ENCODE measurements at places on chromosomes 12 and 14. TPM values are rescaled to one million over a fixed set of nuclear protein-coding genes. Genes with fewer than 3 reads are reported as not detected.

Gene ZFHX2
- total RNA-seq, result 4.2 TPM

Gene FNTB
- total RNA-seq, result 12.2 TPM

Gene SOAT2
- not detected for total RNA-seq

Gene NEUROD4
- total RNA-seq, result not detected

- DNase-seq, result no peak
- H3K27me3 ChIP-seq, result no peaks in the 10 kb centered on the region
- no peak overlapping the region for H3K4me3 ChIP-seq
- H3K27ac ChIP-seq, result no peak overlapping the region
These were observed 81.7 kb upstream of the CCDC91 start for GRCh38 chr12:28108599-28108998.

- H3K27ac ChIP-seq, result no peak overlapping the region
- H3K36me3 ChIP-seq, result no peaks in the 10 kb centered on the region
- H3K4me3 ChIP-seq, result no peak overlapping the region
- no peaks in the 10 kb centered on the region for H3K27me3 ChIP-seq
- no peaks in the 10 kb centered on the region for H3K4me1 ChIP-seq
These were observed 462.4 kb upstream of the RGS6 start for GRCh38 chr14:71469643-71470335.

DNA sequence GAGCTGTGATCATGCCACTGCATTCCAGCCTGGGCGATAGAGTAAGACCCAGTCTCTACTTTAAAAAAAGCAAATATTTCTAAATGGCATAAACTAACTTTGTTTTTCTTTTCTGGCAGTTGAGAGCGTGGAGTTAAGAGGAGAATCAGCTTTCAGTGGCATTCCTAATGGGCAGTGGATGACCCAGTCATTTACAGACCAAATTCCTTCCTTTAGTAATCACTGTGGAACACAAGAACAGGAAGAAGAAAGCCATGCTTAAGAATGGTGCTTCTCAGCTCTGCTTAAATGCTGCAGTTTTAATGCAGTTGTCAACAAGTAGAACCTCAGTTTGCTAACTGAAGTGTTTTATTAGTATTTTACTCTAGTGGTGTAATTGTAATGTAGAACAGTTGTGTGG, 21.2 kb downstream of the TDG start:
- no peaks in the 10 kb centered on the region for H3K36me3 ChIP-seq
- no peaks in the 10 kb centered on the region for H3K4me1 ChIP-seq
- no peak overlapping the region for H3K4me3 ChIP-seq

GRCh38 chr14:50489851-50490250, 42.5 kb downstream of the MAP4K5 start:
- no peaks in the 10 kb centered on the region for H3K4me1 ChIP-seq
- no peak overlapping the region for H3K27ac ChIP-seq
- H3K27me3 ChIP-seq, result no peaks in the 10 kb centered on the region
- H3K36me3 ChIP-seq, result no peaks in the 10 kb centered on the region

DNA sequence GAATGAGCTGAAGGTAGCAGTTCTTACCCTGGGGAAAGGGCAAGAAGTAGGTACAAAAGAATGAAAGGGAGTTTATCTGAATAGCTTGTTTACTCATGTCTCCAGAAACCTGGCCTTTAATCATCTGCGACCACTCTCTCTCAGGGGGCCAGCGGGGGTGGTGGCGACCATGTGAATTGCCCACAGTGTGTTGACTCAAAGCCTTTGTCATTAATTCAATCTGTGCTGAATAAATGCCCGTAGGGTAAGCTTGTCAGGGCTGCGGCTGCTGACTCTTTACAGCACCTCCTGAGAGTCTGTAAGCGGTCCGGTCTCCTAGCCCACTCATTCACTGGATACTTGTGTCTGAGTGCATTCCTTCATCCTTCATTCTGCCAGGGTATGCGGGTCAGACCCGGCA, 874.4 kb downstream of the SLC6A15 start:
- H3K4me1 ChIP-seq, result no peaks in the 10 kb centered on the region
- no peaks in the 10 kb centered on the region for H3K36me3 ChIP-seq
- H3K27me3 ChIP-seq, result no peaks in the 10 kb centered on the region
- H3K27ac ChIP-seq, result no peak overlapping the region
- no peak for DNase-seq
- no peak overlapping the region for H3K4me3 ChIP-seq

DNA sequence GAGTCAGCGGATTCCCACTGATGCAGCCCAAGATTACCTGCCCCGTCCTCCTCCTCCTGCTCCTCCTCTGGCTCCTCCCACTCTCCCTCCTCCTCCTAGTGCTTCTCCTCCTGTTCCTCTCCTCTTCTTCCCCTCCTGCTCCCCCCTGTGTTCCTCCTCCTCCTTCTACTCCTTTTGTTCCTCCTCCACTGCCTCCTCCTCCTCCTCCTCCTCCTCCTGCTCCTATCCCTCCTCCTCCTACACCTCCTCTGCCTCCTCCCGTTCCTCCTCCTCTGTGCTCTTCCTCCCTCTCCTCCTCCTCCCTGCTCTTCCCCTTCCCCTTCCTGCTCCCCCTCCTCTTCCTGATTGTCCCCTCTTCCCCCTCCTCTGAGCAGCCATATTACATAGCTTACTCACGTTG, 141.3 kb downstream of the CACNA1C start:
- no peaks in the 10 kb centered on the region for H3K36me3 ChIP-seq
- no peaks in the 10 kb centered on the region for H3K27me3 ChIP-seq
- no peak for DNase-seq
- H3K4me1 ChIP-seq, result no peaks in the 10 kb centered on the region
- no peak overlapping the region for H3K4me3 ChIP-seq

DNA sequence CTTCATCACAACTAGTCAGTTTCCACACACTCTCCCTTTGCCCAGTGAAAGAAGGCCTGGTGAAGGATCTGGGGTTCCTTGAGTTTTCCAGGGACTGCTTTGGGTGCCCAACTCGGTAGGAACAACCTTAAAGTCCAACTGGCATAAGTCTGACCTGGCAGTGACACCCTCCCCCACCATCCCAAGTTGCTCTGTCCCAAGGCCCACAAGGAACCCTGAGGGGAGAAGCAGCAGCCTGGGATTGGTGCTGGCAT, 1.6 kb downstream of the KMT2D start:
- no peaks in the 10 kb centered on the region for H3K36me3 ChIP-seq
- no peak overlapping the region for H3K27ac ChIP-seq
- H3K4me1 ChIP-seq, result peaks cover 45% of the 10 kb centered on the region
- no peaks in the 10 kb centered on the region for H3K27me3 ChIP-seq
- H3K4me3 ChIP-seq, result peak overlapping the region; percentile 90
- no peak for DNase-seq

GRCh38 chr14:52692248-52692962, 3.0 kb downstream of the ERO1A start:
- H3K36me3 ChIP-seq, result no peaks in the 10 kb centered on the region
- H3K27ac ChIP-seq, result no peak overlapping the region
- H3K27me3 ChIP-seq, result no peaks in the 10 kb centered on the region
- H3K4me1 ChIP-seq, result peaks cover 33% of the 10 kb centered on the region
- no peak overlapping the region for H3K4me3 ChIP-seq

All from adrenal gland (tissue), 19 donors.